ENCODE measurements at places on chromosomes 4 and X.
A peak's percentile ranks its signal among the peaks of the same experiment; 100 is the strongest.

DNA sequence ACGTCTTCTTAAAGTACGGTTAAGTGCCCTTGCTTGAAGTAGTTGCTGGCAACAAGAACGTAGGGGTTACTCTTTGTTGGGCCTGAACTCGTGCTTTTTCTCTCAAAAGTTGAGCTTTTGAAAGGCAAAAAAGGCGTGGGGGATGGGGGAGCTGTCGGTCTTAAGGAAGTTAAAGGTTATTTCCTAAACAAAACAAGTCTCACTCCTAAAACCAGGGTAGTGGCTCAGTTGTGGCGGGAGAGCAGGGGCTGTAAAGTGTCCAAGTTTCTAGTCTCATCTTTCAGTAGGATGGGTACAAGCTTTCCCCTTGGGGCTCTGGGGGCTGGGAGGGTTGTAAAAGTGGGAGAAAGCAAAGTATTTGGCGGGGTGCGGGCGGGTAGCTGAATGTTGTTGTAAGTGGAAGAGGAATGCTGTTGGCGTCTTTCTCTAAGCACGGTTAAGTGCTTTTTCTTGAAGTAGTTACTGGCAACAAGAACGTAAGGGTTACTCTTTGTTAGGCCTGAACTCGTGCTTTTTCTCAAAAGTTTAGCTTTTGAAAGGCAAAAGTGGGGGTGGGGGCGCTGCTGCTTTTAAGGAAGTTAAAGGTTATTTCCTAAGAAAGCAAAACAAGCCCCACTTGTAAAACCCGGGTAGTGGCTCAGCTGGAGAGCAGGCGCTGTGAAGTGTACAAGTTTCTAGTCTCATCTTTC, 904 bp upstream of the WDR1 start:
- DNase-seq, result no peak

DNA sequence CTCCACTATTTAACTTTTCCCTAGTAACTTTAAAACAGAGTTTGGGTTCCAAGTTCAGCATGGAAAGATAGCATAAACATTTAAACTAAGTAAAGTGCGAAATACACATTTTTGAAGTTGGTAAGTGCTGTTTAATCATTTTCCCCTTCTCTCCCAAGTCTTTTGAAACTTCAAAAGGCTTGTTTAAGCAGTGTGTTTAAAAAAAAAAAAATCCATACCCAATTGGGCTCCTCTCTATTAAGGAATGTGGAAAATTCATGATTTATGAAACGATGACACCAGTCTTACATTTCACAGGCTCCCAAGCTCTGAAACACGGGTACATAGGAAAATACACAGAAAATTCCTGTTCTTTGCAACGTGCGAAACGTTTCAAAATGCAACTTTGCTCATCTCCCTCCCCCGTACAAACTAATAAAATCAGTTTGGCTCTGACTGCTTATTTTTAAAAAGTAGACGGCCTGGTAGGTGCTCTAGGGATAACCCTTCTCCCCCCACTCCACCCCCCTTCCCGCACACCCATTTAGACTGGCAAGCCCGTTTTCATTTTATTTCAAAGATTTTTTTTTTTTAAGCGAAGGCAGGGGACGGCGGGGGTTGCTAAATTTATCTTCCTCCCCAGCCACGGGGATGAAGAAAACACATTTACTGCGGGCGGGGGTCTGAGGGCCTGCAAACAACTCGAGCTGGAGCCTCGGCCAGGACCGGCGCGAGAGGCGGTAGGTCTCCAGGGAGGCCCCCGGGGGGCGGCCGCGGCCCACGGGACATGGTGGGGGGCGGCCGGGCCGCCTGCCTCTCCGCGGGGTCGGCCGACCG, 786 bp upstream of the ZFX start:
- DNase-seq, result no peak

- DNase-seq, result no peak
Measured at GRCh38 chr4:56424697-56425514, 10.5 kb downstream of the PPAT start.

GRCh38 chr4:83217721-83218522, 66.7 kb downstream of the COQ2 start:
- no peak for DNase-seq

DNA sequence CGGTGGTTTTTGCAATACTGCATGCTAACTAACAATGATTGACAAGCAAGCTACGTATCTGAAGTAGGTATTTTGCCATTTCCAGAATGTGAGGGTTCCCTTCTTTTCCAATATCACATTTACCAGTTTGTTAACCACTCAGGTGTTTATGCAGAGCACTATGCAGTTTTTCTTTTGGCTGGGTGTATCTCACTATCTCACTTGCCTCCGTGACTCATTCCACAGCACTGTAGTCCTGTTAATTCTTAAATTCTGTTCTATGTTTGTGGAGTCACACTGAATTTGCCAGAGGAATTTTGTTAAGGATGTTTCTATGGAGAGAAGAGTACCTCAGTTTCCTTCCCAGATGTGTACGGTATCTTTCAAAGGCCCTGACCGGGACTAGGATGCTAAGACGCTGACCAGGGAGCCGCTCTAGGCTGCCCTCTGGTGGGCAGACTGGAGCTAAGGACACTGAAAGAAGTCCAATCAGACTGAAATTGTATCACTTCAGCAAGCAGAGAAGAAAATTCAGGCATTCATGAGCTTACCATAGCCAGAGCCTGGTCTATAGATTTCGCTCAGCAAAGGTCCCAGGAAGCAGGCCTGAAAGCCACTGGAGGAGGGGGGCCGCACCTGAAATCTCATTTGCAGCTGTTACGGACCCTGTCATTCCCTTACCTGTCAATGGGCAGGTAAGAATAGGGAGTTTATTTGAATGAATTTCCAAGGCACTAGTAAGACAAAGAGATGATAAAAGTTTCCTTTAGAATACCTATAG, 388.4 kb upstream of the SPOCK3 start:
- no peak for DNase-seq

GRCh38 chrX:115679460-115679859, 118.5 kb downstream of the PLS3 start:
- DNase-seq, result no peak

DNA sequence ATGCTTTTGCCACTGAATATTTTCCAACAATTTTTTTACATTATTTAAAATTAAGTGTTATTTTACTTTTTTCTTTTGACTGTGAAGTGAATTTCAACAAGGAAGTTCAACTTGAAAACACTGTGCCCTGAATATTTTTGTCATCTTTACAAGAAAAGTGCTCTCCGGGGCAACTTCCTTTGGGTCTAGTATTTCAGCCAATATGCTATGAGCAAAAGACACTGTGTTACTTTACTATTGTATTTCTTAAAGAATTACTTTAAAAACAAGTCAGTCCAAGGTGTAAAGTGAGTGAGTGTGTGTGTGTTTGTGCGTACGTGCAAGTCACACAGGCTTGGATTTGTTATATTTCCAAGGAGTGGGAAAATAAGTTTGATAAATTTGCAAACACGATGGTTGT, 7.6 kb upstream of the USP53 start:
- no peak for DNase-seq

GRCh38 chr4:173001571-173001970, 167.0 kb upstream of the GALNT7 start:
- DNase-seq, result no peak

DNA sequence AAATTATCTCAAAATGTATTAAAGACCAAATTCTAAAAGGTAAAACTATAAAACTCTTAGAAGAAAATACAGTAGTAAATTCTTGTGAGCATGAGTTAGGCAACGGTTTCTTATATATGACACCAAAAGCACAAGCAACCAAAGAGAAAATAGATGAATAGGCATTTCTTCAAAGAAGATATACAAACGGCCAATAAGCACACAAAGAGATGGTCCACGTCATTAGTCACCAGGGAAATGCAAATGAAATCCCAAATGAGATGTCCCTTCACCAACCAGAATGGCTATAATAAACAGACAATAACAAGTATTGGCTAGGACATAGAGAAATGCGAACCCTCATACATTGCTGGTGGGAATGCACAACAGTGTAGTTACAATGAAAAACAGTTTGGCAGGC, 44.6 kb downstream of the RAB33A start:
- DNase-seq, result no peak

DNA sequence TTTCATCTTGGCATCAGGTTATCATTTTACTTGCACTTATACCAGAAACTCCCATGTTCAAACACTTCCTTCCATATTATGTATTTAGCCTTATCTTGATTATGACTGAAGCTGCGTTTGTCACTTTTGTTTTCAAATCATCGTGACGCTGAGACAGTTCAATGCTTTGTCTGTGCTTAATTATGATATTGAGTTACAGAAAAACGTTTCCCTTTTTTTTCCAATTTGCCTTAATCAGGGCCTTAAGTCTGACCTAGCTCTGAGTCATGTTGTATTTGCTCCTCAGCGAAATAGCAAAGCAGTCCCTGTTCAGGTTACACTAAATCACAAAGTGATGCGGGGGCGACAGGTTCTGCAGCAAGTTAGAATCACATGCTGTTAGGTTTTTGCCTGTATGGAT, 254.7 kb downstream of the AFF2 start:
- no peak for DNase-seq

DNA sequence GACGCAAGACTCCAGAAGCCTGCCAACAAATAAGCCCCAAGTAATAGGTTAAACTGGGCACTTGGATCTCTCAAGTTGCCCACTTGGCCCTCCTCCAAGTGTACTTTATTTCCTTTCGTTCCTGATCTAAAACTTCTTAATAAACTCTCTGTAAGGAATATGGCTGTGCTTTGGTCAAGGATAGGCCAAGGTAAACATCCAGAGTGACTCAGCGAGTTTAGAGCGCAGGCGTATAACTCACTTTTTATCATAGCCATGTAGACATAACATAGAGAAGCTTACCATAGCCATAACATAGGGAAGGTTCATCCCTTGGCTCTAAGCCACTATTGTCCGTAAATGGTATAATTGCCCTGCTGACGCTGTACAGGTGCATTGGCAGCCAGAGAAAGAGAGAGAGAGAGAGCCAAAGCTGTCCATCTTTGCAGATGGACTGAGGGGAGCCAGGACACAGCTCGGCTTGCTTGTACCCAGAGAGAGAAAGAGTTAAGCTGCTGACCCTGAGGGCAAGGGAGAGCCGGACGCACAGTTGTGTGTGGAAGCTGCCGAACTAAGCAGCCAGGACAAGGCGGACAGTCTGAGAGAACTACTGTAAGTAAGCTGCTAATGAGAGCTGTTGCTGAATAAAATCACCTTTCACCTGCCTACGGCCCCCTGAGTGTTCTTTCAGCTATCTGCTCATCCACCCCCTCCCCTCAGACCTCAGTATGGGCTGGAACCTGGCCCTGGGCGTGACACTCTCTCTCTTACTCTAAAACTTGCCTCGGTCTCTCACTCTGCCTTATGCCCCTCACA, 1.8 kb downstream of the TLR1 start:
- no peak for DNase-seq

GRCh38 chrX:17459008-17459611, 84.1 kb downstream of the NHS start:
- peak; percentile 6 for DNase-seq

DNA sequence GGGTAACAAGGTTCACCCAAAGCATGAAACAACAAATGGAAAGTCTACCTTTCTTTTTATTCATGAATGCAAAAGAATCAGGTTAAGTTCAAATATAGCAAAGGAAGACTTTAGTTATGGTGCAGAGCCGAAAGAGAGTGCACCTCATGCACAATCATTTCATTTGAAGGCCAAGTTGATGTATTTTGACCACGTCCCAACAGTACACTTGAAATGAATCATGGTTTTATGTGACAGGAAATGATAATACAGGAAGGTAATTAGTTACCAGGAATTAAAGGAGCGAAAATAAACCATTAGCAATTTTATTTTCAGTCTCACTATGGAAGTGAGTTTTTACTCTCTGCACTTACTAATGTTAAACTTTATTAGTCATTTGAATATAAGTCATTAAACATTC, 281.2 kb upstream of the DIAPH2 start:
- DNase-seq, result no peak
